H1 (cell line): ENCODE measurements at places on chromosomes 2 and 18. TPM values are rescaled to one million over a fixed set of nuclear protein-coding genes. Genes with fewer than 3 reads are reported as not detected.

Gene TMEM17
- 0.69 and 0.99 TPM in 2 replicates for total RNA-seq

Gene SPP2
- not detected in 2 replicates for total RNA-seq

Gene PER2
- 5.5 TPM in 2 replicates for total RNA-seq

Gene DYNAP
- 0.15 and 0.22 TPM in 2 replicates for total RNA-seq

Gene HOXD9
- total RNA-seq, result not detected in 2 replicates

Gene INPP1
- 2.5 and 3.0 TPM in 2 replicates for total RNA-seq

Gene INPP5D
- total RNA-seq, result 7.1 and 8.6 TPM in 2 replicates

Gene OSR1
- 0.22 TPM in 1 of 2 replicates, not detected in the other for total RNA-seq

Gene POTEI
- 0.19 and 0.20 TPM in 2 replicates for total RNA-seq

Gene FAM161A
- total RNA-seq, result 9.7 and 10.2 TPM in 2 replicates

Gene CDH19
- not detected in 2 replicates for total RNA-seq

Gene PID1
- 2.9 and 3.3 TPM in 2 replicates for total RNA-seq

Gene MBOAT2
- total RNA-seq, result 22.7 and 23.4 TPM in 2 replicates

Gene ZNF532
- total RNA-seq, result 240 and 241 TPM in 2 replicates

Gene SERPINB3
- 0.17 TPM in 1 of 2 replicates, not detected in the other for total RNA-seq

Gene OR6B2
- not detected in 2 replicates for total RNA-seq

Gene ASXL2
- 41.3 and 42.8 TPM in 2 replicates for total RNA-seq

Gene LCT
- total RNA-seq, result 0.06 and 0.11 TPM in 2 replicates

Gene AQP12B
- total RNA-seq, result not detected in 2 replicates

Gene NETO1
- total RNA-seq, result 19.3 and 22.3 TPM in 2 replicates

Gene SOX11
- 55.6 and 56.5 TPM in 2 replicates for total RNA-seq

Gene DTNA
- 29.0 and 32.7 TPM in 2 replicates for total RNA-seq

Gene CFAP65
- total RNA-seq, result 0.13 and 0.19 TPM in 2 replicates

Gene ASTL
- total RNA-seq, result 0.60 and 0.75 TPM in 2 replicates

Gene PDE1A
- total RNA-seq, result 0.15 and 0.34 TPM in 2 replicates

Gene TMEM200C
- total RNA-seq, result 8.3 and 9.6 TPM in 2 replicates
